ENCODE measurements at places on chromosomes 1 and 21.

GRCh38 chr1:184476187-184476586 lies 89.4 kb downstream of the C1orf21 start:
- no peak for DNase-seq

- DNase-seq = no peak
Measured at GRCh38 chr21:39874206-39874605, 7.0 kb downstream of the PCP4 start.

- no peak for DNase-seq
Measured at GRCh38 chr1:83543222-83543973, 455.5 kb downstream of the TTLL7 start.

GRCh38 chr1:95948023-95948422 lies 714.0 kb downstream of the RWDD3 start:
- no peak for DNase-seq

DNA sequence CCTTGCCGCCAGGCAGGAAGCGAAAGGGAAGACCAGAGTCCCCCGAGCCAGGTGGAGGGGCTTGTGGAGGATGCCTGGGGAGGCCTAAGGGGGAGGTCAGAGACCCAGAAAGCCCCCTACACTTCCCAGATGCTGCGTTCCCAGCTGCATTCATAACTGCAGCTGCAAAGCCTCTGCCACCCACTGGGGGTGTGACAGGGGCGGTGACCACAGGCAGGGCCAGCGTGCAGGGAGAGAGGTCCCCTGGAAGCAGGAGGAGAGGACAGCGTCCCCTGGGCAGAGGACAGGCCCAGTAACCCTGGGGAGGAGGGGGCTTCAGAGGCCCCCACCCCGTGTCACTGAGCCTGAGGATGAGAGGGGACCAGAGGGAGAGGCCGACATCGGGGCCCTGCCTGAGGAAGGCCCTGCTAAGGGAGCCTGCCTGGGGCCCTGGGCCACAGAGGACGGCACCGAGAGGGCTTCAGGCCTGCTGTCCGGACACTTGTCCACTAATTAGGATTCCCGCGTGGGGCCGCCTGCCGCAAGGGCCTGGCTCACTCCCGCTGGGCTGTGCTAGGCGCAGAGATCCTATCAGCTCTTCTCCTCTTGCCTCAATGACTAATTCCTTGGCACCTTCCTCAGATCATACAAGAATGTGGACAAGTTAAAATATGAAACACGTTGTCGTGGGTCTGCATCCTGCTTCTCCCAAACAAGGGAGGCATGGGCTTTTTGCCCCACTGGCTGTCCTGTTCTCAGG lies 49.1 kb upstream of the CCDC27 start:
- DNase-seq = no peak

DNA sequence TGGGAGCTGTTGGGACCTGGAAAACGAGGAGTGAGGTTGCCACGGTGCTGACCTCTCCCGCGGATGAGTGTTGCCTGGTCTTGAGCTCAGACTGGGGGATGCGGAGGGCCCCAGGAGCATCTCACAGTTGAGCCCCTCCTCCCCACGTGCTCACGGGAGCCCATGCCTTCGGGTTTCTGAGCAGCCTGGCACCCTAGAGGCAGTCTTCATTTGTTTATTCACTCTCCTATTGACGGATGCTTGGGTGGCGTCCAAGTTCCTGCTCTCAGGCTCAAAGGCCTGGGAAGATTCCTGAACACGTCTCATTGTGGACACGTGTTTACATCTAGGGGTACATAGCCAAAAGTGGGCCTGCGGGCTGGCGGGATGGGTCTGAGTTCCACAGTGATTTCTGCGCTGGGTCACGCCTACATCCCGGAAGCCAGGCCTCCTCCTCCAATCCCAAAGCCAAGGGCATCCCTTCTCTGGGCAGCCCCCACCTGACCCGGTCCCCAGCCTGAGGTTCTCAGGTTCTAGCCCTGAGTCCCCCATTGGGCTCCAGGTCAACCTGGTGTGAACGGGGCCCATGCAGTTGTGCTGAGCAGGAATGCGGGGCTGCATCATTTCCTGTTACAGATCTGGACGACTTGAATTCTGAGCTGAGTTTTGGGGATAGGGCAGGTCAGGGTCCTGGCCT lies 14.7 kb downstream of the WNT3A start:
- no peak for DNase-seq

GRCh38 chr1:43705982-43706597 lies 1.2 kb upstream of the ST3GAL3 start:
- DNase-seq = no peak

GRCh38 chr1:116881879-116882520 lies 27.7 kb upstream of the PTGFRN start:
- DNase-seq = no peak

DNA sequence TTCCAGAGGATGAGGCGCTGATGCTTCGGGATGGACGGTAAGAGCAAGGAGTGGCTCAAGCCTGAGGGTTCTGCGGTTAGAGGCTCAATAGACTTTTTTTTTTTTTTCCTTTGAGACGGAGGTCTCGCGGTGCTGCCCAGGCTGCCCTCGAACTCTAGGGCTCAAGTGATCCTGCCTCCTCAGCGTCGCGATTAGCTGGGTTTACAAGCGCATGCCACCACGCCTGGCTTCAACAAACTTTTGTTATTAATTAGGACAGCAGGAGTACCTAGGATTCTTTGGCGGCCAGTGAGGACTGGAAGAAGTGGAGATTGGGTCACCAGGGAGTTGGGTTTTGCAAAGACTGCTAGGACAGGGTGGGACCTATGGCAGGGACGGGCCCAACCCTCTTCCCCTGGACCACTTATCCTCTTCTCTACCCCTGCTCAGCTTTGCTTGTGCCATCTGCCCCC lies 587 bp downstream of the SCNM1 start:
- DNase-seq = no peak

DNA sequence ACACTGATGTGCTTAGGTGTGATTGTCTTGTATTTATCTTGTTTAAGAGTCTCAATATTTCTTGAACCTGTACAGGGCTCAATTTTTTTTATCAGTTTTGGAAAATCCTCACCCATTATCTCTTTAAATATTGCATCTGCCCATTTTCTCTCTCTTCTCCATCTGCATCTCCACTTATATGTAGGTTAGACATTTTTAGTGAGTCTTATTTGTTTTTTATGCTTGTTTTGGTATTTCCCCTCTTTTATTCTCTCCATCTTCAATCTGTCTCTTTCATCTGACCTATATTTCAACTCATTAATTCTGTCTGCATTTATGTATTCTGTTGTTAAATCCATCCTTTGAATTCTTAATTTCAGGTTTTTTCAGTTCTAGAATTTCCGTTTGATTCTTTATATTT lies 32.9 kb upstream of the SHCBP1L start:
- no peak for DNase-seq

GRCh38 chr1:44059212-44059611 lies 27.9 kb upstream of the SLC6A9 start:
- no peak for DNase-seq

DNA sequence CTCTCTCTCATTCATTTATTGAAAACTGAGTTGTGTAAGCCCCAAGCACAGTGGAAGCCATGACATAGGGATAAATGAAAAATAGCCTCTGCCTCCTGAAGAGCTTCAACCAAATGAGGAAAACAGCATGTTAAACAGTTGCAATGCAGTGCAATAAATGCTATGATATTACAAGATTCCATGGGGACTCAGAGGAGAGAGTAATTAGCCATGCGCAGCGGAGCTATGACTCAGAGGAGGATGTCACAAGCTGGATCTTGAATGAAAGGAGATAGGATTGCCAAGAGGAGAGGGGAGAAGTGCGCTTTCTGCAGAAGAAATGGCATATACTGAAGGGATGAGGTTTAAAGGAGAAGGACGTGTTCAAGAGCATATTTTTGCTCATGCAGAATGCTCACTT lies 231.3 kb upstream of the PLXNA2 start:
- no peak for DNase-seq

DNA sequence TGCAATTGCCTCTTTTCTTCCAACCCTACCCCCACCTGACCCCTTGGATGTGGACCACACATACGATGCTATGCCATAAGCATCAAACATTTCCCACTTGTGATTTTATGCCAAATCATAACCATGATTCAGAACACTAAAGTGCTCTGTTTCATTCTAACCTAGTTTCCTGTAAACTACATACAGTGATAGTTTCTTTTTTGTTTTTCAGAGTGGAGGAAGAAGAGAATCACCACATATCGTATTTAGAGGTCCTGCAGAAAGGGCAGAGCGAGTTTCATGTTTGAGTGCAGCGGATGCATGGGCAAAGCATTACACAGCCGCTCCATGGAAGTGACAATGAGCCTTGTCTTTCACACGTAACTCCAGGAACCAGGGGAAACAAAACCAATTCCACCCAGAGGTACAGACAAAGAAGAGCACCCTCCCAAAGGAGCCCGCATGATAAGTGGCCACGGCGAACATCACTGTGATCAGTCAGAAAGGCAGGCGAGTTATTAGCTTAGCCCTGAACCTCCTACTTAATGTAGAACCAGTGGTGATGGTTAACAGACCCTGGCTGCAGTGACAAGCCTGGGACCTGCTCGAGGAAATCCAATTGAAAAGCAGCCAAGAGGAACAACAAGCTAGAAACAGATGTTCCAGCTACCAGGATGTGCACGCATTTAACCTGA lies 64.0 kb upstream of the ZNF281 start:
- DNase-seq = no peak

- no peak for DNase-seq
Measured at GRCh38 chr1:171881442-171881841, 40.1 kb downstream of the DNM3 start.

DNA sequence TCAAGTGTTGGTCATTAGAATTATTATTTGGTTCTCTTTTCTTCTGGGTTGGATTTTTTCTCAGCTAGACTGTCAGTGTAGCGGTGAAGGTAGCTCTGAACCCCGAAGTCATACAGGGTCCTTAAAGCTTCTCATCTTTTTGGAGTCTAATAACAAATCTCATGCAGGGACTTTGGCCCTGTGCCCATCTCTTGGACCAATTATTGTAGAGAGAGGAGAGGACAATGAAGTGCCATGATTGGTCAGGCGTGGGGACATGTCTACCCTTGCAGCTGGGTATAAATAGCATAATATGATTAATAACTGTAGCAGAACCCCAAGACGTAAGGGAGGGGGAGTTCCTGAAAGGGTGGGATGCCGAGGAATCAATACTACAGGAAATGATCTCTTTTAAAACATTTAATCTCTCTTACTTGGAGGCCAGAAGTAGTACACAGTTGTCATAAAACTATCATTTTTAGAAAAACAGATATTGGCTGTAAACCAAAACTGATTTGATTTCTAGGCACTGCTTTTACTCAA lies 8.8 kb downstream of the MAGI3 start:
- no peak for DNase-seq

DNA sequence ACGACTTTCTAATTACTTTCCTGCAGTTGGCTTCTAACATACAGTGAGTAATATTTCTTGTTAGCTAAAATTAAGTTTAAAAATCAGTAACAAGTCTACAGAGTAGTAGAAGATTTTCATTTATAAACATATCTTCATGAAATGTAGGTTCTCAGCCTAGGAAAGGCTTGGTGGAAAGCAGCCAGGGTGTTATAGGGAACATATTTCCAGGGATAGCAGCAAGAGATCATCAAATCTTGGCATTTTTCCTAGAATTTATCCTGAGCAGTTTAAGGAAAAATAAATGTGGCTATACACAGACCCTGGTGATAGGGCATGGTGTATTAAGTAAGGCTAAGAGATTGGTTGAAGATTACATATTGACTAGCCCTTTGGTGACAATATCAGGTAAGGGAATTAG lies 203.5 kb upstream of the NEGR1 start:
- DNase-seq = no peak

DNA sequence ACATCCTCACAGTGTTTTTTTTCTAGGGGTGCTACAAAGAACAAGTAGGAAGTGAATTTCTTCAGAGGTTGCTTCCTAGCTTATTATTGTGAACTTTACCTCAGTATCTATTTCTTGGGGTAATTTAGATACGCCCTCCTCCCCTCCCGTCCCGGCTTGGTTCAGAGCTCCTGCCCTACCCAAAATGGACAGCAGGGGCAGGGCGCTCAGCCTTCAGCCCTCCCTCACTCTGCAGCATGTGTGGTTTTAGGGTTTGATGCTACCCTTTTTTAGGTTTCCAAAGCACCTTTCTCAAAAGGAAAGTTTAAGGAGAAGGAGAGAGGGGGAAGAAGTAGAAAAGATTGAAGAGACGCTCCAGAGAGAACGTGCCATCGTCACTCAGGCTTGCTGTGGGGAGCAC lies 16.9 kb upstream of the POGK start:
- DNase-seq = no peak

- DNase-seq = no peak
Measured at GRCh38 chr1:178798232-178798861, 72.5 kb downstream of the ANGPTL1 start.

GRCh38 chr1:58057826-58058225 lies 488.7 kb downstream of the OMA1 start:
- DNase-seq = no peak

DNA sequence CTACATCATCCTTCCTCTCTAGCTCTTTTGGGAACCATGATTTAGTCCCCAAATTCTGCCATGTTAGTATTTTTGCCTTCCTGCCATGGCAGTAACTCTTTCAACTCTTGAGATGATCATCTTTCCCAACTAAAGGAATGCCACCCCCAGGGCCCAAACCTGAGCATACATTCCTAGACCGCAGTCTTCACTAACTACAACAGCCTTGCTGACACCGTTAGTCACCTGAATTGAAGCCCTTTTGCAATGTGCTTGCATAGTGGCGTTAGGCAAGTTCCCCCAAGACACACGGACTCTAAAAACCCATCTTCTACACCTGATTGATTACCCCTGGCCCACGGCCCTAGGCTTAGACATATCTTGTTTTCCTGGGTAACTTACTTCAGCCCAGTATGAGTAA lies 16.4 kb upstream of the YTHDF2 start:
- DNase-seq = no peak

GRCh38 chr1:30513396-30514136 lies 209.8 kb downstream of the MATN1 start:
- DNase-seq = no peak

DNA sequence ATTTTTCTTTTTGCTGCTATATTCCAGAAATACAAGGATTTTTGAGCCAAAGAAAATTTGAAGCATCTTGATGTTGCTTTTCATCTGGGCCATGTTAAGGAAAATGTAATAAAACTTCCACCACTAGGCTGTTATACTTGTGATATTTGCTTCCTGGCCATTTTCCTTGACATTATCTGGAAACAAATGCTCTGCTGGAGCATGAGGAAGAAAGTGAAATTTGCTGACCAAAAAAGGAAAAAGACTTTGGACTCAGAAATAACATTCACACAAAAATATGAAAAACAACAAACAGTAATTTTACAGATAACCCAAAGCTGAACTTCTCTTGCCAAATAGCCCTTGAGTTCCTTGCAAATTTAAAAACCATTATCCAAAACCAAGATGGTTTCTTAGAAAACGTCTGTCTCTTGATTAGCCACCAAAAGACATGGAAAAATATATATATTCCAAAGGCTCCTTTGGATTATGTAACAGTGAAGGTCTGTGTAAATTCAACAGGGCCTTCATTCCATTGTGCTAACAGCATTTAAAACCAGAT lies 344.5 kb downstream of the LMX1A start:
- no peak for DNase-seq

- no peak for DNase-seq
Measured at GRCh38 chr1:183022202-183023145, 746 bp upstream of the LAMC1 start.

GRCh38 chr1:182331387-182331786 lies 60.2 kb downstream of the GLUL start:
- DNase-seq = no peak

Measured in stimulated activated CD8-positive, alpha-beta memory T cell treated with anti-CD3 and anti-CD28 coated beads, Interleukin-15, amount 100 ng/mL, for 1 hour (primary cell).